GM06990 (cell line): ENCODE measurements at places on chromosomes 6 and 20.

- DNase-seq: no peak
Measured at GRCh38 chr6:16108921-16109658, 19.8 kb upstream of the MYLIP start.

- no peak for DNase-seq
Measured at GRCh38 chr6:120671519-120671918, 662.8 kb downstream of the TBC1D32 start.

GRCh38 chr20:1900321-1900801, 5.2 kb downstream of the SIRPA start:
- no peak for DNase-seq

GRCh38 chr20:44072384-44072783, 114.6 kb downstream of the JPH2 start:
- no peak for DNase-seq

DNA sequence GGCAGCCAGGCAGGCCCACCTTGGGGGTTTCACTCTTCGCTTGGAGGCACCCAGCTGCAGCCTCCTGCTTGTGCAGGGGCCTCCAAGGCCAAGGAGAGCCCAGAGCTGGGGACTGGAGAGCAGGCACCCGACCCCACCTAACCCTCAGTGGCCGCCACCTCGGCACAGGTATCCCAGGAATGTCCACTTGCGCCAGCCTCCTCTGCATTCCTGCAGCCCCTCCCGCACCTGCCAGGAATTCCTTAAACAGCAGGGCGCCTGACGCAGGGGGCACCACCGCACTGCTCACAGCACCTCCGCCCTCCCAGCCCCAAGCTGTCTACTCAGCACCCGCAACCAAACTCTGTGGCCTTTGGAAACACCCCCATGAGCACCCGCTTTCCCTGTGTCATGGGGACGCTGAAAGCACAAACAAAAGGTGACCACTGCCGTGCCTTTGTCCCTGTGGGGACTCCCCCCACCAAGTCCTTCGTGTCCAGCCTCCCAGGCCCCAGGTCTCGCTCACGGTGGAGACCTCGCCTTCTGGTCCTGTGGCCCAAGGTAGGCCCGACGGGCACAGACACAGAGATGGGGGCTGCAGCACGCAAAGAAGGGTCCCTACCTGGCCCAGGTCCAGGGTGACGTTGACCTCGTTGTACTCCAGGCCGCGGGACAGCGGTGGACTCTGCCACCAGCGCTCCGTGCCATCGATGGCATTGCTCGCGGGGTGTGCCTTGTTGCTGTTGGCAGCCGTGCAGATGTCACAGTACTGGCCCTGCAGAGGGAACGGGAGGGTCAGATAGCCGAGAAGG, 5.1 kb downstream of the LAMA5 start:
- no peak for DNase-seq

DNA sequence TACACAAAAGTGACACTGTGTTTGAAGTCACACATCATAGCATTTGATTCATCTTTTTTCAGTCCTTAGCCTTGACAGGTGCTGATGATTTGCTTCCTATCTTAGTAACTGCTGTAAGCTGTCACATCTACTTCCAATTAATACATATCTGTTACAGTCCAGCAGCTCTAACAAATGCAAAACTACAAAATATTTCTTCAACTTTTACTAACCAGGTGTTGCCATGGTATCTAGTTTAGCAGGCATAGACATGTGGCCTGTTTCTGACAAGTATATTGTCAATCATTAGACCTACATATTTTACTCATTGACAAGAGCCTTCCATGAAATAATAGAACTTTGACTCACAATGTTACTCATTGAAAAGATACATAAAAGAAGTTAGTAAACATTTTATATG, 1159.7 kb downstream of the GRIK2 start:
- DNase-seq: no peak

DNA sequence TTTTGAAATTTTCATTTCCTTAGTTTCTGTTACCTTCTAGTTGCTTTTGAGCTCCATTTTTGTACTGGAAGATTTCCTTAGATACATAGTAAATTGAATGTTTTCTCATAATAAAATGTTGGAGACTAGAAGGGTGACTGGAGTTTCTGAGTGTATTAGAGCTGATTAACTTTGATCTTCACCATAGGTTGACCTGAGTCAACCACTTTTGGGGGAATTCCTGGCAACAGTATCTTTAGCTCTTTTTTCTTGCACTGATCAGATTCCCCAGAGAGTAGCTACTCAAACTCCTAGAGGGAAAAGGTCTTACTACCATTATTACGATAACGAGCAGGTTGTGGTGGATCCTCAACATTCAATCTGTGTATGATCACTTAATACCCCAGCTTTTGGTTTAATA, 72.7 kb downstream of the KHDC1L start:
- DNase-seq: no peak

GRCh38 chr6:144339859-144340452, 54.8 kb downstream of the UTRN start:
- DNase-seq: no peak

DNA sequence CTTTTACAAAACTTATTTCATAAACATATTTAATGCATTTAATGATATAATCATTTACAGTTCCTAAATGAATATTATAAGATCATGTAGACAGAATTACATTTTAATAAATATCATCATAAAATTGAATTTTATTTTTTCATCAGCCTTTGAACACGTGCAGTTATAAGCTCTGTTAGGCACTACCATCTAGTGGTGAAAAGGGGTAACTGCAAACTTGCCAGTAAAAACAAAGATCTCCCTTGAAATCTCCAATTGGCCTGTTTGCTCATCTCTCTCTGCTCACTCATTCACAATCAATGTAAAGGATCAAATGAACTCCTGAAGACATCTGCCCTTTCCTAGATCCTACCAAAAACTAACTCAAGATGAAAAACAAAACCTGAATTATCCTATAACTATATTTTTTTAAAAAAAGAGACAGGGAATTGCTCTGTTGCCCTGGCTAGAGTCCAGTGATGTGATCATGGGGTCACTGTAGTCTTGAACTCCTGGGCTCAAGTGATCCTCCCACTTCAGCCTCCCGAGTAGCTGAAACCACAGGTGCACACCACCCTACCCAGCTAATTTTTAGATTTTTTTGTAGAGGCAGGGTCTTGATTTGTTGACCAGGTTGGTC, 31.7 kb downstream of the SAMHD1 start:
- peak; percentile 14 for DNase-seq

GRCh38 chr6:163405412-163406309, 8.9 kb upstream of the QKI start:
- DNase-seq: peak; percentile 36

- DNase-seq: peak; percentile 44
Measured at GRCh38 chr6:88290411-88290810, 124.3 kb upstream of the CNR1 start.

GRCh38 chr6:44665143-44665542, 277.6 kb downstream of the CDC5L start:
- DNase-seq: no peak

DNA sequence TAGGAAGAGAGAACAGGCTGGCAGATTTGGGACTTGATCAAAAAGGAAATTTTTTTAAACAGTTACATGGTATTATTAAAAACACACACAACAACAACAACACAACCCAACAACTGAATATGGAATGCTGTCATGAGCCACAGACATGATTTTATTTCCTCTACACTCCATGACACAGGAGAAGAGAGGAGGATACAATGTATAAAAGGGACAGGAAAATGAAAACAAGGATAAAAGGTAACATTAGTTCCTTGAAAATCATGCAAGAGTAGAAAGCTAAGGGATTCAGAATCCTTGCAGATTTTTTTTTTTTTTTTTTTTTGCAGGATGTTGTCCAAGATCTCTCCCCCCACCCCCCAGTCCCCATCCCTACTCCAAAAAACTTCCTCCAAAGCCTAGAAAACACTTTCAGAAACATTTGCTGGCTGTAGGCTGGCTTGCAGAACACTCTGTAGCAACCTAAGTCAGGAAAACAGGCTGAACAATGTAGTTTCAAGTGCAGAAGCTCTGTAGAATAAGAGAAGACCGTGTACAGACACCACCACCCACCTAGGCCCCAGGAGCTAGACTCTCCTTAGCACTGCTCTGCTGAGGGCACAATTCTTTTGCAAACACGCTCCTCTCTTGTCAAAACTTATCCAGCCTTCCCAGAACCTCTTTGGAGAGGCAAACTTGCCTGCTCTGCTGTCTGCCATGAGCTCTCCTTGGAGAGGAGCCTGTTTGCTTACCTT, 845 bp downstream of the ZMYND8 start:
- no peak for DNase-seq

DNA sequence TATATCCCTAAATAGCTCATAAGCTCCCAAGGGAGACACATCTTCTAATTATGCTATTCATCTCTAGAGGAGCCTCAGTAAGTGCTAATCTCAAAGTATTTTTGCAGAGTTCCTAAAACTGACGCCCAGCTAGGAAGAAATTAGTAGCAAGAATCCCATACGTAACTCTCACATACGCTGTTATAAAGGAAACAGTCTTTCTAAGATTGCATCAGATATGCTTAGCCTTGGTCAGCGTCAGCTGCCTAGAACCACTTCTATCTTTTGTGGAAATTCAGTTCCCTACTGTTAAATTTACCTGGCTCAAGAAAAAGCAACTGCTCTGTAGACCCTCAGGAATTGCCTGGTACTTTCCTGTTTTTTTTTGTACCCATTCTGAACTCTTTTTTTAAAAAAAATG, 13.6 kb downstream of the RIPOR2 start:
- no peak for DNase-seq
